ENCODE measurements at places on chromosomes 4 and X.

DNA sequence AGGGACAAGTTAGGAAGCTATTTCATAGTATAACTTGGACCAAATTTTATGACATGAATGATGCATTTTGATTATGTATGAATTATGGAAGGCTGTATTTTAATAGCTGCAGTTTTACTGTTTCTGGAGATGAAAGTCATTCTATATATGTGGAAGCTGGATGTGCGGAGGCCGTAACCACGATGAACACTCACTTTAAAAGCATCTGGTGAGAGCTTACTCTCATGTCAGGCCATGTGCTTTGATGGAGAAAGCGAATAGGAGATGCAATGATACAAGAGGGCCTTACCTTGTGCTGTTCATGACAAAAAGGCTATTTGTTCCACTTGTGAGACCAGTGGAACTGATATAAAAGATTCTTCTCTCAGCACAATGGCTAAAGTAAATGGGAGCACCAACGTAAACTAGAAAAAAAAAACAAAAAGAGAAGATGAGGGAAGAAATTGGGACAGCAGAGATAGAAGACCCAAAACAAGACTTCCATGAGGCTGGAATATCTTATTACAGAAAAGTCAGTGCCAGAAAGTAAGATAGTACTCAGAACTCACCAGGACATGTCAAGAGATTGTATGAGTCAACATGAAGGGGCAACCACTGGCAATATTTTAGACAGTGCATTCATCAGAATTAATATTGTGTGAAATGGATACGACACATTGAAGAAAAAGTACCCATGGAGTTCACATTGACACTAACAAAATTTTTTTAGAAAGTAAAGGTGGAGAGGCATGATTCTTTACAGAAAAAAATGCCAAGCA is 63.3 kb upstream of the GAB1 start:
- DNase-seq: no peak

GRCh38 chr4:11069083-11069482 is 359.6 kb downstream of the HS3ST1 start:
- DNase-seq: no peak

DNA sequence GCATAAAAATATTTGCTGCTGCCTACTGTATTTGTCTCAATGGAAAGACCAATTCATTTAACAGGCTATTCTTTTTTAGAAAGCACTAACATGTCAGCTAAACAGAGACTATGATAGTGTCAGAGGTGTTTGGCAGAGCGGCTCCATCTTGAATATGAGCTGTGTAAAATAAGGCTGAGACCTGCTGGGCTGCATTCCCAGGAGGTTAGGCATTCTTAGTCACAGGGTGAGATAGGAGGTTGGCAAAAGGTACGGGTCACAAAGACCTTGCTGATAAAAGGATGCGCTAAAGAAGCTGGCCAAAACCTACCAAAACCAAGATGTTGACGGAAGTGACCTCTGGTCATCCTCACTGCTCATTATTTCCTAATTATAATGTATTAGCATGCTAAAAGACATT is 41.8 kb downstream of the NPY5R start:
- no peak for DNase-seq

DNA sequence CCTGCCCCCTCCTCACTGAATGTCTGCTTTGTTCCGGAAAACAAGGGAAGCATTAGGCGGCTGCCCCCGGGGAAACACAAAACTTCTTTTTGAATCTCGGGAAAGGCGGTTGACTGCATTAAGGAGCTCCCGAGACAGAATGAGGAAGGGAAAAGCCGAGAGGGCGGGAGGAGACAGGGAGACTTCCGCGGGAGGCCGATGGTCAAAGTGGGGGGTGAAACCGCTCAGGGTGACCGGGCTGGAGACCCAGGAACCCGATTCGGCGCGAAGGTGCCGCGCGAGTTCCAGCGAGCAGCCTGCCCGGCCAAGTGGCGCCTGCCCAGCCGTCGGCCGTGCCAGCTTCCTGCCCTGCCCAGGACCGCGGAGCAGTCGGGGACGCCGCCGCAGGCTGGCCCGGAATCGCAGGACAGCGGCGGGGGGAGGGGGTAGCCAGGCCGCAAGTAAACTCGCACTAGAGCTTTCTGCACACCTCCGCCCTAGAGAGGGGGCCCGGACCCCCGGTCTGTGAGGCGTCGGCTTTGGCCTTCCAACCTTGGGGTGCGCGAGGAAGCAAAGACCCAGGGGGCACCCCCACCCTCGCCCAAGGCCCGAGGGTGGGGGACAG is 55.1 kb upstream of the BCOR start:
- no peak for DNase-seq

DNA sequence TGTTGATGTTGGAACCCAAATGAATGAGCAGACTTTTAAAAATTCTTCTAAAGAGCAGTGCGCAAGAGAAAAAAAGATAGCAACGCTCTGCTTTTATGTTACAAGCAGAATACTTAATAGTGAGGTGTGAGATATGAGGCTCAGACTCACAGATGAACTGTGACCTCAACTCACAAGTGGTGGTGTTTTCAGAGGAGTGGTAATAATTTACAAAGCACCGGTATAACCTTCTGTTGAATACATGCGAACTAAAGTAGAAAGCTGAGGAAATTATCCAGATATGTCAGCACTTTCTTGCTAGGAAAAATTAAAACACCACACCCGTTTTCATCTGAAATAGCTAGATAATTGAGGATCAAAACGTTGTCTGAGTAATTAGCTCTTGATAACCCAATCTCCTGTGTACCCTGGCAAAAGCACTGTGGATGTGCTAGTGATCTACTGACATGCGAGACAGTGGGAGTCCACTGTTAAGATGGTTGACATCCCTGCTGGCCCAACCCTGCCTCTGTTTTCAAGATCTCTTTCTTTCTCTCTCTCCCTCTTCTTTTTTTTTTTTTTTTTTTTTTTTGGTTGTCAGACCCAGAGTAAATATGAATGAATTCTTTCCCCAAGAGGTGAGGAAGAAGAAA is 6.9 kb upstream of the TLL1 start:
- no peak for DNase-seq

- DNase-seq: no peak
Measured at GRCh38 chrX:153733651-153734240, 9.1 kb downstream of the ABCD1 start.

DNA sequence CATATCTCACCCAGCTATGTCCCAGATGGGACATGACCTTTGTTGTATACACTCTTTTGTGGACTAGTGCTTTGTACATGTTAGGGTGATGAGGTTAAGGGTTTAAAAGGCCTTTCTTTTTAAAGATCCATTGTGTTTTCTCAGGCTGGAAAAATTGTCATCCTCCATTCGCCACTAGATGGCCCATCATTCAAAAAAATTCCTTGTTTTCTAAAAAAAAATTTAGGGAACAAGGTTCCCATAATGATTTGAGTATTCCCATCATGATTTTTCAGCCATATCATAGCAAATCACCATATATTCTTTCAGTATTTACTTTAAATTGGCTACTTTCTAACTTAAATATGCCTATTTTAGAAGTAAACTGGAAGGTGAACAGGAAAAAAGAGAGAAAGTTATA is 91.9 kb upstream of the TMEM164 start:
- no peak for DNase-seq

GRCh38 chrX:3160756-3161155 is 119.5 kb downstream of the ARSF start:
- no peak for DNase-seq

GRCh38 chrX:110415440-110416170 is 57.0 kb downstream of the RTL9 start:
- no peak for DNase-seq

- no peak for DNase-seq
Measured at GRCh38 chrX:21881881-21882574, 26.2 kb downstream of the YY2 start.

GRCh38 chr4:69750346-69750745 is 10.1 kb downstream of the SULT1B1 start:
- DNase-seq: no peak
